AG09309 (cell line): ENCODE measurements at places on chromosomes 3 and 15.

DNA sequence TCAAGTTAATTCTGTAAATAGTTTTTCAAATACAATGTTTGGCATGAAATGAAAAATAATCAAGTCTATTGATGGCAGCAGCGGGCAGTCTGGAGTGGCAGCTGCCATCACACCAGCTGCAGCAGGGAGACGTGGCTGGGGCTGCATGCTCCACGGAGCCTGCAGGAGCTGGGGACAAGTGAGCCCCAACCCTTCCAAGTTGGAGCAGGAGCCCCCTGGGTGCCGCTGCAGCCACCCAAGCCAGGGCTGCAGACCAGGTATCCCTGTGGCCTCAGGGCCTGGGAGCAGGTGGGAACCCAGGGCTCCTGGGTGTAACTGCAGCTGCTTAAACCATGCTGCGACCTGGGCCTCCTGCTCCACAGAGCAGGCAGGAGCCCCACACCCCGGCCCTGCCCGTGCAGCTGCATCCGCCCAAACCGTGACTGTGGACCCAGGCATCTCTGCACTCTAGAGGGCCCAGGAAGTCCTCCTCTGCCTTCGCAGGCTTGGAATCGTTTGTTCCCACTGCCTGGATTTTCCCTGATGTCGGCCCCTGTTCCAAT is 257.4 kb downstream of the PLOD2 start:
- no peak for DNase-seq

DNA sequence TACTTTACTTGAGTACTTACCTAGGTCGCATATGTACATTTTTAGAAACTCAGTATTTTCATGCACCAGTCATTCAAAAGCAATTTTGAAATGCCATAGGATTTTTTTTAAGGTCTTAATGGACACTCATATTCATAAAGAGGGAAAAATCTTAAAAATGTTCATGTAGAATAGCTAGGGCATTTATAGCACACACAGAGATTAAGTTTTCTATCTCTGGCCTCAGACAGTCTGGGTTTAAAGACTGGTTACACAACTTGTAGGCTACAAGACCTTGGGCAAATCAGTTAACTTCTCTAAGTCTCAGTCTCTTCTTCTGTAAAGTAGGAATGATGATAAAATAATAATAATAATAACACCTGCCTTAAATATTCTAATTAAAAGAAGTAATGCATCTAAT is 48.5 kb upstream of the UBP1 start:
- DNase-seq: no peak

DNA sequence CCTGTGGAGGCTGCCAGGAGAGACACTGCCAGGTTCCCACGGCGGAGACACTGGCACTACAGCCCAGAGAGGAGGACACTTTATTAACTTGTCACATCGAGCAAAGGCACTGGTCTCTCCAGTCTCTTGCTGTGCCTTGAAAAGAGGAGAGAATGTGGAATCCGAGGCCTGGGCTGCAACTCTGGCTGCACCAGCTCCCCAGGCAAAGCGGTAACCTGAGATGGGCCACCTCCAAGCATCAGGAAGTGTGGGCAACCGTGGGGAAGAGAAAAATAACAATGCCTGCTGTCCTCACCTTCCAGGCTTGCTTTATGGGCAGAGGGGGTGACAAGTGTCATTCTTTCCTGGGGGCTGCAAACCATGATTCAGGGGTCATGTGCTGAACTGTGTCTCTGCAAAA is 91.6 kb upstream of the RGMA start:
- DNase-seq: no peak

- peak; percentile 18 for DNase-seq
These were observed 62.8 kb upstream of the HERC1 start for GRCh38 chr15:63896336-63897115.

- DNase-seq: no peak
These were observed 4.5 kb downstream of the FAM131A start for GRCh38 chr3:184341925-184342324.

DNA sequence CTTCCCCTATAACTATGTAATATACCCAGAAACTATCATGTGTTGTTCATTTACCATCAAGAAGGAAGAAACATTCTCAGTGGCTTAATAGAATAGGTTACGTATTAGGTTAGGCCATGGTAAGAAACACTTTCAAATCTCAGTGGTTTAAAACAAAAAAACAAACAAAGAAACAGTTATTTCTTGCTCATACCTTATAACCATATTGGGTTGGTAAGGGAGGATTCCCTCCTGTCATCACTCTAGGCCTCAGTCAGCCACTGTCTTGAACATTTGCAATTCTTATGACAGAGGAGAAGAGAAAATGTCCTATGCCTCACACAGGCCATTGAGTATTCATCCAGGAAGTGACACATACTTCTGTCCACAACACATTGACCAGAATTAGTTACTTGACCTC is 727.7 kb upstream of the NECTIN3 start:
- DNase-seq: no peak

DNA sequence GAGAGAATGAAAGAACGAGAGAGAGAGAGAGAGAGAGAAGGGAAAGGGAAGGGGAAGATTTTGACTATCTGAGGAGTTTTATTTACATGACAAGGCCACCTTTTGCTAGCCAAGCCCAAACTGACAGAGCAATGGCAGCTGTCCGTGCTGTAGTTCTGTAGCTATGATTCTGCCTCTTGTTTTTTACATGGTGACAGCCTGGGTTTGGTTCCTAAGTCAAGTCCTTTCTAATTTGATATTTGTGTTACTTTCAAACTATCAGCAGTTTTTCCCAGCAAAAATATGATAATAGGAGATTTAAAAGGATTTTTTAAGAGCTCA is 26.3 kb upstream of the MFGE8 start:
- DNase-seq: no peak

GRCh38 chr3:64150623-64151207 is 74.6 kb downstream of the PRICKLE2 start:
- DNase-seq: peak; percentile 53

DNA sequence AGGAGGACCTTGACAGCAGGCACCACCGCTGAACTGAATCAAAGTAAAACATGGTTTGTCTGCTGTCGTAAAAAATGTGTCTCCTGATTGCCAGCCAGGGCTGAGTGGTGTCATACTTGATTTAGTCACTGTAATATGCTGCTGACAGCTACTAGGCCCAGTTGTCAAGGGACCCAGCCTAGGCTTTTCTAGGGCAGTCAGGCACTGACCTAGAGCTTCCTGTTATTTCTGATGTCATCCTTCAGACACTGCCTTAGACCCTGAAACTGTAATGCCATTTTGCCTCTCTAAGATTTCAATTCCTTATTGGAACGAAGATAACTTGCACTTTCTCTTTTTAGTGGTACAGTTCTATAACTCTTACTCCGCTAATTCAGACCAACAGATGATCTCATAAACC is 2.6 kb upstream of the MRPL3 start:
- no peak for DNase-seq

DNA sequence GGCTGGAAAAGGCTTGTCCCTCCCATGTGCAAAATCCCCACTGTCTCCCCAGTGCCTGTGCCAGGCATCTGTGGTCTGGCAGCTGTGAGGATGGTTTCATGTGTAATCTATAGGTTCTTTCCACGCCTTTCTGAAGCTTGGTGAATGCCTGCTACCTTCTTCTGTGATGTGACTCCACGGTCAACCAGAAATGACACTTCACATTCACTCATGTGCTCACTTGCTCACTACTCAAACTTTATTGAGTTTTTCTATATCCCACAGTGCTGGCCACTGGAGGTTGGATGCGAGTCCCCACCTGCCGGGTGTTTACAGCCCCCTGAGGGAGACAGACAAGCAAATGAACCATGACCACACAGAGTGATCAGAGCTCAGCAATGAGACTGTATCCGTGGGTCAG is 27.9 kb upstream of the TLE3 start:
- no peak for DNase-seq

- DNase-seq: peak; percentile 59
These were observed 70.2 kb downstream of the APBA2 start for GRCh38 chr15:28955993-28956421.

GRCh38 chr3:125003369-125003853 is 52.4 kb downstream of the HEG1 start:
- peak; percentile 10 for DNase-seq

DNA sequence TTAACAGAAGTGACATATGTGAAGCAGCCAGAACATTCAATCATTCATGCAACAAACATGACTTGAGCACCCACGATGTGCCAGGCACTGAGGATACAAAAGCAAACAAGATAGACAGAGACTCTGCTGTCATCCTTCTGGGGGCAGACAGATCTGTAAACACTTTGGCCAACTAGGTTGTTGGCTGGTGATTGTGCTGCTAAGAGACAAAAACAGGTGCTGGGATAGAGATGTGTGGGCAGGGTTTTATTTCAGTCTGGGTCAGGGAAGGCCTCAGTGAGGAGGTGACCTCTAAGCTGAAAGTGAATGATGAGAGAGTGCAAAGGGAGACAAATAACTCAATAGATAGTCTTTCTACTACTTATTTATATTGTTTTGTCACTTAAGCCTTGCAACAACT is 147.0 kb upstream of the VEPH1 start:
- no peak for DNase-seq

GRCh38 chr3:128112357-128112968 is 11.1 kb downstream of the RUVBL1 start:
- peak; percentile 71 for DNase-seq

DNA sequence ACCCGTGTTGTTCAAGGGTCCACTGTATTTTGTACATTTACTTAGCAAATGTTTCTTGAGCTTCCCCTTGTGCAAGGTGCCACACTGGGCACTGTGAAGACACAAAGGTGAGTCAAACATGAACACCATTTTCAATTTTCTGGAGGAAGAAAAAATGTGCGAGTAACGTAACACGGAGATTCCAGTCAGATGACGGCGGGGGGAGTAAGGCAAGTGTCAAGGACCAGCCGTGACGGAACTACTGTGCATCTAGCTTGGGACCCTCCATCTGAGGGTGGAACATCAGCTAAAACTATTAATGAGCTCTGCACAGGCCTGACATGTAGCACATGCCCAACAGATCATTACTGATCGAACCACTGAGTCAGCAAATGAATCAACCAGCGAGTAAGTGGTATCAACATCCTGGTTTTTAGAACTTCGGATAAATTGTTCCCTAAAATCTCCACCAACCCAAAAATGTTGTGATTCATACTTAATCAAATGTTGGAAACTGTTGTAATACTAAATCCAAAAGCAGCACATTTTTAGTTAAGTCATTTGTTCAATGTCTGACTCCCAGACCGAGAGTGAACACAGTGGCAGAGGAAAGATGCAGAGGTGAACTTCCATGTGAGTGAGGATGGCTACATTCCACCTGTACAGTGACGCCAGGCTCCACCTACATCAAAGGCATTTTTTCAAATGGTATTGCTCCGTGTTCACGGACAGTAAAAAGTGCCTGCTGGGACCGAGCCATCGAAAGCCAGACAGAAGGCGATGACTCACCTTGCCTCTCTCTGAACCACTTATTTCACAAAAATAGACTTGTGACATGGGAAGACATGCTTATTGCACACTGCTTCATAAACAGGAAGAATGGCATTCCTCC is 172.2 kb downstream of the ATP10A start:
- DNase-seq: peak; percentile 71

DNA sequence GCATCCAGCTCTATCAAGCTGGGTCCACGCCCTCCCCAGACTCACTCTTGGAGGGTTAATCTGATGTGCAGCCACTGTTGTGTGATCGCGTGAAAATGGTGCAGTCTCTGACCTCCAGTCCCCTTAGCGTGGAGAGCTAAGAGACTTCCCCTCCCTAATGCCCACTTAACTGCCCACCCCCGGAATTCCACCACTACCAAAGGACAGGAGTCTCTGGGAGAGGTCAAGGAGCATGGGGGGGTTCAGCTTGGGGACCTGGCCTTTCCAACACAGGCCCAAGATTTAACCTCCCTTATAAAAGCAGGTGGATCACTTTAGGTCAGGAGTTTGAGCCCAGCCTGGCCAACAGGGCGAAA is 48.8 kb downstream of the CCDC12 start:
- DNase-seq: no peak

DNA sequence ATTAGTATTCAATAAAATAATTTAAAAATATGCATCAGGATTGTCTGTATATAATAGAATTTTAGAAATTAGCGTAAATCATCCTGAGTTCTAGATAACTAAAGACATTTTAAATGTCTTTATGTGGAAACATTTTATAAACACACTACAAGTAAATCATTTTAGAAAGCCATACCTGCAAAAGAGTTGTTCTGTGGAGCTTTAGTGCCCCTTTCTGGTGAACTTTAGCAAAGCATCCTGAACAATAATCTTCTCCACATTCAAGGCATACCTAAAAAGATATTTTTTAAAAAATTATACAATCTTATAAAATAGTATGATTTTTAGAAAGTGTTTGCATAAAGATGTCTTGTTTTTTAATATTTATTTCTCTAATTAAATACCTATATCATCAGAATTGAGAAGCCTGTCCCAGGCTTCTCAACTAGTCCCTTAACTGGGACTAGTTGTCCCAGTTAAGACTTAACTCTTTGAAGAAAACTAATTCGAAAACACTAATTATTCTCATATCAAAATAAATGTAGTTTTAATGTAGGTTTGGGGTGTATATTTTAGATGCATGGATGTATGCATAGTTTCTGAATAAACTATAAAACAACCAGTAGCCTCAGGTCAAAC is 29.7 kb downstream of the ZBBX start:
- DNase-seq: no peak

DNA sequence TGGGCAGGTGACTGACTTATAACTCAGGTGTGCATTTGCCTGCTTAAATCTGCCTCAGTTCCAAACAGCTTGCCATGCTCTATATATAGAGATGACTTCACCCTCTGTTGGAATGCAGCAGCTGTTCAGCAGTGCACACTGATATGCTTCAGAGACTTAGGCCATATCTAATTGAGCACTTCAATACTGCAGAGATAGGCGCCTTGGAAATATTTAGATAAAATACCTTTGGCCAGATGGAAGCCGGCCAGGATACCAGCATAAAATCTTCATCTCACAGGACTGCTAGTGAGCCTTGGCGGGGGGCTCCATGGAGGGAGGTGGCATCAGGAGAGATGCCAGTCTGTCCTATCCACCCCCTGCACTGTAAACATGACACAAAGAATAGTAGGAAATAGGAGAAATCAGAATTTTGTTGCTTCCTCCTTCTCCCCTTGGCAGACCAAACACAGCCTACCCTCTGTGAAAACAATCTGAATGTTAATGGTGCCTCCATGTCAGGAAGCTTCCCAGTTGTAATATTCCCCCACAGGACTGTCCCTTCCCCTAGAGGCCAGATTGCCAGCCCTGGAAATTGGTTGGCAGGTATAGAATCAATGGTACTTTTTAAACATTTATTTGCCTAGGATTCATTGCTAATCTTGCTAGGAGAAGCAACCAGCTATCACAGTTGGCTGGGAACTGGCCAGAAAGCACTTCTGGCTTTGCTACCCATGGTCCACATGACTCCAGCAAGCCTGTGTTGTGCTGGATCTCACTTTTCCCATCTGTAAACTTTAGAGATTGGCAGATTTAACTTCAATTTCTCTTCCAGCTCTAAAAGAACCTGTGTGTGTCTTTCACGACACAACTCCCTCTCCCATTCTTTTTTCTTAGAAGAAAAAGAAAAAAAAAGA is 215.5 kb upstream of the KCNMB2 start:
- DNase-seq: no peak

DNA sequence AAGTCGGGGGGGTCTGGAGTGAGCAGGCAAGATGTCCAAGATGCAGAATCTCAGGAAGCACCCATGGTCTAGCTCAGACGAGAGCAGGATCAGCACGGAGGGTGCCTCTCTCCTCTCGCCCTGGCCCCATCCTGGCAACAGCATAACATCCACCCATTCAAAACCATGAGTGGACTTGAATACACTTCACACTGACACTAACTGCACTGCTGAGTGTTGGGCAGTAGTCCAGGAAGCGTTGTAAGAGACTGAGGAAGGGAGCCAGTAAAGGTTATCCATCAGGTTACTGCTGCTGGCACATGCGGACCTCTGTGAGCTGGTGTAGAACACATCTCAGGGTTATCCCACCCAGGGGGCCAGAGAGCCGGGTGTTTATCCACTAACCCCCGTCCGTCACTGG is 131.0 kb upstream of the TOPAZ1 start:
- DNase-seq: no peak
